ENCODE measurements at places on chromosomes 4 and X.
A peak's percentile ranks its signal among the peaks of the same experiment; 100 is the strongest.

- no peak for DNase-seq
Observed at GRCh38 chr4:147236806-147237205, 244.1 kb upstream of the EDNRA start.

DNA sequence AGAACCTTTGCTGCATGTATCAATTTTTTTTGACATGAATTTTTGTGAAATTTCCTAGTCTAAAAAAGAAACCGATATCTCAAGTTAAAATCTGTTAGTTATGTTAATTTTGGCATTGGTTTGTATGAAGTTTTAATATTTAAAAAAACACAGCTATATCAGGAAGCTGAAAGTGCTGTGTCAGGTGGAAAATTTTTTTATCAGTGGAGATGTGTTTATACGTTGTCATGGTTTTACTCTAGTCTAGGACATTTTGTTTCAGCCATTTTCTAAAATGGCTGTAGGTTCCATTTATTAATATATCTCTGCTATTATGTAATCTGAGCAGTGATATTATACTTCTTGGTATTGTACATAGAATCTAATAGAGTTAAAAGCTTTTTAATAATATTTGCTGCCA is 34.2 kb downstream of the OCRL start:
- DNase-seq: no peak

- no peak for DNase-seq
Observed at GRCh38 chr4:57605376-57605775, 495.2 kb upstream of the IGFBP7 start.

- DNase-seq: no peak
Observed at GRCh38 chrX:113793563-113793962, 790.3 kb upstream of the HTR2C start.

- DNase-seq: peak; percentile 26
Observed at GRCh38 chr4:8198906-8199593, at the start of gene SH3TC1. TSS of gene SH3TC1 (plus strand) at chr4:8199290. CDS start at chr4:8205195, 5,905 bp downstream.

- no peak for DNase-seq
Observed at GRCh38 chrX:125710403-125711062, 390.9 kb downstream of the TEX13C start.

DNA sequence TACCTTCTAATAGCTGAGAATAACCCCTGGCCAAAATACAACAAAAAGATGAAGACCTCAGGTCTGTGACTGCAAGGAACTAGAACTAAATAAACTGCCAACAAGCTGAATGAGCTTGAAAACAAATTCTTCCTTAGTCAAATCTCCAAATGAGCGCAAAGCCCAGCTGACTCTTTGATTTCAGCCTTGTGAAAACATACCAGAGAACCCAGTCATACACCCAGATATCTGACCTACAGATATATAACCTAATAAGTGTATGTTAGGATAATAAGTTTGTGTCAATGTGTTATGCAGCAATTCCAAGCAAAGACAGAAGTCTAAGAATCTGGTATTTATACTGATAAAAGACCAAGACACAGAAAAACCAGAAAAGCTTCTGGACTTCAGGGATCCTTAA is 38.0 kb upstream of the ADGRL3 start:
- no peak for DNase-seq

- DNase-seq: no peak
Observed at GRCh38 chr4:71338846-71339593, at the start of gene SLC4A4. TSS of gene SLC4A4 (plus strand) at chr4:71339020.

DNA sequence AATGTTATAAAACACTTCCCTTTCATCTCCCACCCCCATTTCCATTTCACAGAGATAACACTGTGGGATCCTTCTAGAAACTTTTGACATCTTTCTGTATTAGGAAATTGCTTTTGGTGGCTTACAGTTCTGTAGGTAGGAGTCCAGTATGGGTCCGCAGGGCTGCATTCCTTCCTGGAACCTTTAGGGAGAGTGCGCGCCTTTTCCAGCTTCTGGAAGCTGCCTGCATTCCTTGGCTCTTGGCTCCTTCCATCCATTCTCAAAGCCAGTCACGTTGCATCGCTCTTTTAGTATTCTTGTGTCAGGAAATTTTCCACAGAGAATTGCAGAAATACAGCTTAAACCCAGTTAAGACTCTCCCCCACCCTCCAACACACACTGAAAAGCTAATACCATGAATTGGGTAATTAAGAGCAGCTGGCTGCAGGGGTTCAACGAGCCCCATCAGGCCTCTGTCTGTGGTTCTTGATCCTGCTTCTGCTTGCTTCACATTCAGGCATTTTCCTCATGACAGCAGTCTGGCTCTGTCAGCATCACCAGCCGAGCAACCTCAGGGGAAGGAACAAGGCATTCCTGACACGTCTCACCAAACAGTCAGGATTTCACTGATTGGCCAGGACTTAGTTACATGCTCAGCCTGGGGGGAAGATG is 48.8 kb downstream of the SEPTIN11 start:
- DNase-seq: no peak

GRCh38 chr4:67288964-67289363 is 256.3 kb downstream of the CENPC start:
- DNase-seq: peak; percentile 2

DNA sequence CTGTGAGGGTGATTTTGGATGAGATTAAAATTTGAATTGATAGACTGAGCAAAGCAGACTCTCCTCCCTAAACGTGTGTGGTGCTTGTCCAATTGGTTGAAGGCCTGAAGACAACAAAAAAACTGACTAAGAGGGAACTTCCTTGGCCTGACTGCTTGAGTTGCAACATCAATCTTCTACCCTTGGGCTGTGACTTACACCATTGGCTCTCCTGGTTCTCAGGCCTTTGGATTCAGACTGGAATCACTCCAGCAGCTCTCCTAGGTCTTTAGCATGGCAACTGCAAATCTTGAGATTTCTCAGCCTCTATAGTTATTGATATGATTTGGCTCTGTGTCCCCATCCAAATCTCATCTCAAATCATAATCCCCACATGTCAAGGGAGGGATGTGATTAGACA is 49.7 kb upstream of the IGFBP7 start:
- no peak for DNase-seq

DNA sequence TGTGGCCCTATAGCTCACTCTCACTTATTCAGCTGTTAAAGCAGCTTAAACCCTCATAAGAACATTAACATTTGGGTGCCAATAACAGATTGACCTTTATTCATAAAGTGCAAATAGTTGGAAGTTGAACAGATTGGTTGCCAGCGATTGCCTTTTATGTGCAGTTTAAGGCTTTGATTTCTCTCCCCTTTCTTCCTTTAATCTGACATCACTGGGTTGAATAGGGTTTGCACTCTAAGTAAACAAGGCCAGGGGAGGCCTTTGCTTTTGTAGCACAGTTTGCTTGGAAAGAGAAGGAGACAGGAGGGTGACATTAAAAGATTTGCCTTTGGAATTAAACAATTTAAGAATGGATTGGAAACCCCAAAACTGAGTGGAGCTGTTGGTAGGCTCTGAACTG is 114.3 kb downstream of the NKX6-1 start:
- no peak for DNase-seq

DNA sequence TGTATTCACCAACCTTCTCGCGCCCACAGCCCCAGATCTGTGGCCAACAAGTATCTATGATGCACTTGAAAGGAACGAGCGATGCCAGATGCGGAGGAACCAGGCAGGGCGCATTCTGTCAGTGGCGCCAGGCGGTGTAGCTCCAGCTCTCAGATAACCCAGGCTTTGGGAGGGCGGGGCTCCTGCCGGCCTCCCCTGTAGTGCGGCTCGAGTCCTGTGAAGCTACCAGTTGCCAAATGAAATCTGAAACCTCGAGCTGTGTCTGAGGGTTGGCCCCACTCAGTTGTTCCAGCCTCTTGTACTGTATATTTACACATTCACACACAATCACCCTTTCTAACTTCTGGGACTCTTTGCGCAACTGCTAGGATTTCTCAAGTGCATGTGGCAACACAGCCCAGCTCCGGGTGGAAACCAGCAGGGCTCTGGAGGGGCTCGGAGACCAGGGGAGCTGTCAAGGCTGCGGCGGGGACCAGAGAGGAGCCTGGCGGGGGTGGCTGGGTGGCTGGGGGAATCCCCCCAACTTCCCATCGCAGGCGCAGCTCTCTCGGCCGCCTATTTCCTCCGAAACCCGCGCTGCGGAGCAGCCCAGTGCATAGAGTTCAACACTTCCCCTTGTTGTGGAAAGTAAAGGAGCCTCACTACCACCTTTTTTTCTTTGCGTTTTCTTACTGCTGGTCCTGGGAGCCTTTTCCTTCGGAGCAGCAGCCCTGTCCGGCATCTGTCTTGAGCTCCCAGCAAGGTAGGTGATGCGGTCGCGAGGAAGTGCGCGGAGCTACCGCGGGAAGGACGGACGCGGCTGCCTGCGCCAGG is at the start of gene ARHGAP24:
Gene ARHGAP24 (plus strand): TSS at position 333 of the 813 bp plus-strand sequence.
- peak; percentile 94 for DNase-seq

DNA sequence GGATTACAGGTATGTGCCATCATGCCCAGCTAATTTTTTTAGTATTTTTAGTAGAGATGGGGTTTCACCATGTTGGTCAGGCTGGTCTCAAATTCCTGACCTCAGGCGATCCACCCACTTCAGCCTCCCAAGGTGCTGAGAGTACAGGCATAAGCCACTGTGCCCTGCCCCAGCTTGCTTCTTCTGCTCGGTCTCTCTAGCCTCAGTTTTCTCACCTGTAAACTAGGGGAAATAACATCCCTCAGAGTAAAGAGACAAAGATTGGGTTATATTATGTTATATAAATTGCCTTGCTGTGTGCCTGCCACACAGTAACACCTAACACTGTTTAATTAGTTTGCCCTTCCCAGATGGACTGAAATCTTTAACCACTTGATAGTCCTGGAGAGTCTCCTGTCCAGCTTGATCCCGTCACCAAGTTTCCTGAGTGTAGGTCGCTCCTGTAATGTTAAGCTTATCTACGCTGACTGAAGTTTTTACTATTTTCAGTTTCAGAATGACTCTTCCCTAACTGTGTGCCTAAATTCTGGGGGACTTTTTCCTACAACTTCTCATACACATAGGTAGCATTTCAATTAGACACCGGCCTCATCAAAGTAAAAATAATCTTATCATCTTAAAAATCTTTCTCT is 412.7 kb upstream of the TENM3 start:
- no peak for DNase-seq

GRCh38 chrX:78139160-78140123 is at the start of gene TAF9B:
TSS of gene TAF9B (minus strand) at chrX:78139650. CDS start at chrX:78139611, 39 bp downstream.
- DNase-seq: peak; percentile 14

DNA sequence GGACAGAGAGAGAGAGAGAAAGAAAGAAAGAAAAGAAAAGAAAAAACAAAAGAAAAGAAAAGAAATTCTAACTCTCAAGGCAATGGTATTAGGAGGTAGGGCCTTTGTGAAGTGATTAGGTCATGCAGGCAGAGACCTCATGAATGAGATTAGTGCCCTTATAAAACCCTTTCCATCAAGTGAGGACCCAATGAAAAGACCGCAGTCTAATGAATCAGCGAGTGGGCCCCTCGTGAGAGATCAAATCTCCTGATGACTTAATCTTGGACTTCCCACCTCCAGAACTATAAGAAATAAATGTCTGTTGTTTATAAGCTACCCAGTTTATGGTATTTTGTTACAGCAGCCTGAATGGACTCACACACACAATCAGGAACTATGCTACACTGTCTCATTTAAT is 16.9 kb downstream of the AASDH start:
- DNase-seq: no peak

DNA sequence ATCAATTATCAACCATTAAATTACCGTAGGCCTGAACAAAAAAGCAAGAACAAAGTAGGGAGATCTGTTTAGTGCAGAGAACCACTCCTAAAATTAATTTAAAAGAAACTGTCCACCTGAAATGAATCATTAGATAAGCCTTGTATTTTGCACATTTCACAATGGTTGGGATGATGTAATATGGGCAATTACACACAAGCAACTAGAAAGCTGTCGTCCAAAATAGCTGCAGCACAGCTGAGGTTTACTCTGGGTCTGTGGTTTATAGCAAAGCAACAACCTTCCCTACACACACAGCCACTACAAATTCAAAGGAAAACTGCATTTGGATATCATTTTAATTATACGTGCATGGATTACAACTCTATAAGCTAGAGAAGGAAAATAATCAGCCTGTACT is 28.5 kb downstream of the PCDH19 start:
- no peak for DNase-seq

GRCh38 chrX:39843318-39843717 is 254.4 kb downstream of the BCOR start:
- DNase-seq: no peak

GRCh38 chr4:138488533-138488932 is 246.4 kb upstream of the SLC7A11 start:
- DNase-seq: no peak

DNA sequence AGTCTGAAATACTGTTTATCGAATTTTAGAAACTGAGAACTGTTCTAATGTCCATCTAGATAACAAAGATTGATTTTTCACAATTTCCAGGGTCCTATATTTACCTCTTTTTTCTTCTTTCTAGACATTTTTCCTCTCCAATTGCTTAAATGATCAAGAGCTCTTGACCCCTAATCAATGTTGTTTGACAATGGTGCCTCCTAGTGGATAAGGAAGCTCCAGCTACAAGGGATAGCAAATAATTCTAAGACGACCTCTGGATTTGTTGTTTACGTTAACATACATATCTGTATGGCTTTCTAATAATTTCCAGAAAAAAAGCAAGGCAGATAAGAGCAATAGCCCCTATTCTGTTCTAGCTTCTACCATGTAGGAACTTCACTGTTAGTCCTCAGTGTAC is 35.8 kb downstream of the GPR82 start:
- no peak for DNase-seq

- no peak for DNase-seq
Observed at GRCh38 chr4:109303140-109303496, 660 bp upstream of the COL25A1 start.

DNA sequence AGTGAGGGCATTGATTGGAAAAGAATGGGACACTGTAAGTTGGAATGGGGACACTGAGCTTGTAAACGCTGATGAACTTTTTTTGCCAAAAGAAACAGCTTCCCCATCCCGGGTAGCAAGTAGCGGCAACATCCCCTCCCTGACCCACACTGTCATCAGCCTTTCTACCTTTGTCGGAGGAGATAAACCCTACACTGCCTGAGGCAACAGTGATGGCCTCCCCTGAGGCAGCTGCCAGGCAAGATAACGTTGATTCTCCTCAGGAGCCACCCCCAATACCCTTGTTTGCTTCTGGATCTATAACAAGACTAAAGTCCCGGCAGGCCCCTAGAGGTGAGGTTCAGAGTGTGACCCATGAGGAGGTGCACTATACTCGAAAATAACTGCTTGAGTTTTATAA is 10.3 kb upstream of the RAB33B start:
- no peak for DNase-seq

DNA sequence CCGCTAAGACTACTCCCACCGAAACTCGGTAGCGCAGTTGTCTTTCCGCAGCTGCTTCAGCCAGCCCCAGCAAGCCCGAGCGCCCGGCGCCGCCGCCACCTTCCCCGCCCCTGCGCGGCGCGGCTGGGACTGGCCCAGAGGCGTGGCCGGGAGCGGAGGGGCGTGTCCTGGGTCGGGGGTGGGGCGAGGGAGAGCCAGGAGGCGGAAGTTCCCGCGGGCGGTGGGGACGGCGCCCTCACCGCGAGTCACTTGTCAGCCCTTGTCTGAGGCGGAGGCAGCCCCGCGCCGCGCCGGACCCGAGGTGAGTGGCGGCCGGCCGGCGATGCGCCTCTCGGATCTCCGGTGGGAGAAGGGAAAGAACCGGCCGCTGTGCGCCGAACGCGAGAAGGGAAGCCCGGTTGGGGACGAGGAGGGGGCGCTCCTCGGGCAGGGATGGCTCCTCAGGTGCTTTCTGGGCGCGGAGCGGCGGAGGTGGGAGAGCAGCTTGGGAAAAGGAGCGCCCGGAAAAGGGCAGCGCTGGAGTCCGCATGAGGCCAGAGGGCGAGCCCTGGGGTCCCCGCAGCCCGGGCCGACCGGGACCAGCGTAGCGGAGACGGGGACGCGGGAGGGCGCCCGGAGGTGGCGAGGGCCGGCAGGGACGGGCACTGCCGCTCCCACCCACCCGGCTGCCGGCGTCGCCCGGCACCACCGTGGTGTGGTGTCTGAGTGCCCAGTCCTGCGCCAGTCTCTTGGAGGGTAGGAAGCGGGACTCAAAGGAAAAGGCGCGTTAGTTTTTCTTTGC is at the start of gene PDLIM5:
Gene PDLIM5 (plus strand): TSS at position 248 of the 781 bp plus-strand sequence. CDS start 3,347 bp downstream, outside the sequence.
- no peak for DNase-seq

Data from SHP77 treated with DMSO at 0.1 percent for 48 hours (cell line).